ENCODE measurements at places on chromosomes 1 and 21.

DNA sequence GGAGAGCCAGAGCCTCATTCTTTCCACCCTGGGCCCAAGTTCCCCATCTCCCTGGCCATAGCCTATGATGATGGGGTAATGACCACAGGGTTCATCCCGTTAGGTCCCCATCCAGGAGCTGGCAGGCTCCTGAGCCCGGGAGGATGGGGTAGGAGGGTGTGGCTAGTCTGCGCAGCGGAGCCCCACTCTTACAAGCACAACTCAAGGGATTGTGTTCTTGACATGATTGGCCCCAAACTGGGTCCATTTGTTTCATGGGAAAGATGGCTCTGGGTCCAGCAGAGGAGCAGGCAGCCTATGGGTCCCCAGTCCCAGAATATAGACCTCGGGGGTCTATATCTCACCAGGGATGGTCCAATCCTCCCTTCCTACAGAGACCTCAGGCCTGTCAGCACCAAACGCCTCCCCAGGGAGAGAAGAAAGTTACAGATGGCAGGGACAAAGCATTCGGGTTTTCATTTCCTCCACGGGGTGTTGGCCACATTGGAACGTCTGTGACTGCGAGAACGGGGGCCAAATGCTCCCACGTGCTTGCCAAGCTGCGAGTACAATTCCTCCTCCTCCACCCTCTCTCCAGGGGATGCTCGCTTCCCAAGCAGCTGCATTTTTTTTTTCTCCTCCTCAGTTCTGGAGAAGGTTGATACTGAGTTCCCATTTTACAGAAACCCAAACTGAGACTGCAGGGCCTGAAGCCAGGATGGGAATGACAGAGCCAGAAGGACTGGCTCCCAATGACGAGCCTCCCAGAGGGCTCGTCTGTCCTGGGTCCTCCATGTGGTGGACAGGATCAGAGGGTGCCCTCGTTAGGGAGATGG lies 71.0 kb downstream of the DHRS3 start:
- no peak for DNase-seq

- DNase-seq: no peak
Measured at GRCh38 chr1:53657891-53658396, 81.0 kb downstream of the GLIS1 start.

GRCh38 chr1:221274373-221274772 lies 395.1 kb downstream of the HLX start:
- no peak for DNase-seq

- DNase-seq: no peak
Measured at GRCh38 chr1:76840278-76840677, 27.0 kb upstream of the ST6GALNAC5 start.

DNA sequence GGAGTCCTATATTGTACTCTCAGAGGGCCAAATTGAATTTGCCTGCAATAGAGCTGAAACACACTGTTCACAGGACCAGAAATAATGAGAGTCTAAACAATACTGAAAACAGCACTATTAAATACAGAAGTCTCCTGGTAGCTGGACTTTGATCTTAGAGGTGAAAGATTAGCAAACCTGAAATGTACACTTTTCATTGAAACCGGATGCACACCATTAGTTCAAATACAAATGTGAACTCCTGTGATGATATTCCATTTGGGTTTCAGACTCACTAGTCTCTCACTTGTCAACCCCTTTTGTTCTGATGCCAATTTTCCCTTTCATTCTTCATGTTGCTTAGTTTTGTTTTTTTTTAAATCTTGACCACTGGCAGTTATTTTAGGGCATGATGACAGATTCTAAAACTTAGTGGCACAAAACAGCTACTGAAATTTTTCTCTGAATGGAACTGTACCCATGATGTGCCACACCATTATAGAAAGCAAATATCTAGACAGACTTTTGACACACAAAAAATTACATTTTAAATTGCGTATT lies 5.9 kb upstream of the TNFSF4 start:
- DNase-seq: no peak
